Ammon's horn (tissue), 1 donor: ENCODE measurements at places on chromosomes 1 and 21.

DNA sequence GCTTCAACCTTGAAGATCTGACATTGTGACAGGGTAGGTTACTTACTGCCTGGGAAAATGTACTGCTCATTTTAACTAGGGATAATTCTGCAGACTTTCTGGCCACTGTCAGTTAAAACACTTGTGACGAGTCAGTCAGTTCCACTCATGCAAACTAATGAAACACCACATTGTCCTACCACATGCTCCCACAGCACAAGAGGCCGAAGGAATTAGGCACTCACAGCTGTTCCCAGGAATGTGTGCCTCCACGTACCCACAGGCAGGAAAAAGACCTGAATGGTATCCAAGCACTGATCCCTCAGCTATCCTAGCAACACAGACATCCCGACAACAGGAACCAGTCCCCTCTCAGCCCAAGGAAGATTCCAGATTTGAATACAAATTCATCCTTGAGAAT lies 12.3 kb downstream of the BCAR3 start:
- DNase-seq, result peak; percentile 45

DNA sequence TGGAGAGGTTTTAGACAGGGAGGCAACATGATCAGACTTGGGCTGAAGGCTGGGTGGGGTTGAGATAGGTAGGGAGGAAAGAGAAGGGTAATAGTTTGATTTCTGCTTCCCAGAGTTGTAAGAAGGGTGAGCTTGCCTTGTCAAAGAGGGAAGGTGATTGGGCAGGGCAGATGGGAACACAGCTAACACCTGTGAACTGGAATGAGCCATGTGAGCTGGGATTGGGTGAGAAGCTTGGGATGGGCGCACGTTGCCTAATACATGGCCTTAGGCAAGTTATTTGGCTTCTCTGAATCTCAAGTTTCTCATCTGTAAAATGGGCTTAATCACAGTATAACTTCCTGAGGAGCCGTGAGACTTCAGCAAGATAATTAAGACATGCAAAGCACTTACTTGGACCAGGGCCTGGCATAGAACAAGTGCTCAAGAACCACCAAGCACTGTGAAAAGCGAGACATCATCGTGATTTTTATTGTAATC lies 33.8 kb upstream of the ID3 start:
- DNase-seq, result no peak

- no peak for DNase-seq
Measured at GRCh38 chr1:85334962-85335361, 58.5 kb upstream of the BCL10 start.

DNA sequence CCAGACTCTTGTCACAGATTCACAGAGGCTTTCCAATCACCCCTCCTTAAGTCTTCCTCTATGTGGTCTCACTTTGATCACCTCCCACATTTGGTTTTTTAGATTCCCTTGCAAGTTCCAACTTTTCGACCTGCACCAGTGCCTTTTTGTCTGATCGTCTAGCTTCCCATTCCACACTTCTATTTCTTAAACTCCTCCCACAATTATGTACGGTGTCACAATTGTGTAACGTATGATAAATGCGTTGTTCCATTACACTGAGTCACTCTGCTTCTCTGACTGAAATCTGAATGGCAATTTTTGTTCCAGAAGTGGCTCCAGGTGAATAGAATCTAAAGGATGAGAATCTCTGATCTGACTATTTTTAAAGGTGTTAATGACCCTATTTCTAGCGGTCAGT lies 320.1 kb downstream of the LMX1A start:
- no peak for DNase-seq

DNA sequence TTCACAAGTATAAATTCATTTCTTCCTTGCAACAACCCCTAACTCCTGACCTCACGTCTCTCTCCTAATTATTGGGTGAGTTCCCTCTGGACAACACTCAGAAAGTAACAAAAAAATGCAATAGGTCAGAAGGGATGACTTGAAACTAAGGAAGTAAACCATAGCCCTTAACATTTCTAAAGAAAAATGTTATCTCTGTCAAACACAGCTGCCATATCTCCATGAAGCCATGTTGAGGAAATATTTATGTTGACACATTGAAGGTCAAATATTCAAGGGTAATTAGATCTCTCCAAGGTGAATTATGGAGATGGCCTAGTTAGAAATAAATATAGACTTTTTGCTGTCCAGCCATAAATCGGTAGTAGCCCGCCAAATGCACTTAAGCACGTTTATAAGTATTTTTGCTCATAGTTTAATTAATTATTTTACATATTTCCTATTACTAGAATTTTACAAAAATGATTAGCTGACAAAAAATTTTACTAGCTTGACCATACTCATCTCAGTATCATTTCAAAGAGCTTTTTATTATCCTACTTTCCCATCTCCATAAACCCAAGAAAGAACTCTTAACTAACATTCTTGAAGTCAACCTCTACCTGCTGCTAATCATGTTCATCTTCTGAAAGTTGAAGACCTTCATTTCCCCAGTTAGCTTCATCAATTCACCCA lies 160.1 kb upstream of the PKN2 start:
- DNase-seq, result no peak
